ENCODE measurements at places on chromosomes 16 and 17.

DNA sequence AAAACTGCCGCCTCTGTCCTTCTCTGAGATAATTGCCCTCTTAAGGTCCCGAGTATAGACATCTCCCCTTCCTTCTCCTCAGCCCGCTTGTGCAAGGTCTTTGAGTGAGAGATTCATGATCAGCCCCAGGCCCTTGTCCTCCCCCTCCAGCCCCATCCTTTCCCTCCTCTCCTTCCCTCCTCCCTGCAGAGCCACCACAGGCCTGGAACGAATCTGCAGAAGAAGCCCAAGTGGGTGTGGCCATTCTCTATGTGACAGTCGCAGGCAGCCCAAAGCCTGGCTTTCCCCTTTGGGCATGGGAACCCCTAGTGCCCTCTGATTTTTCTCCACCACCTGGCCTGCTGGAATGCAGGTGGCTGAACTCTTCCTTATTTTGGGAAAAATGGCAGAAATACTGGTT lies 7.2 kb upstream of the NDRG4 start:
- no peak for DNase-seq

DNA sequence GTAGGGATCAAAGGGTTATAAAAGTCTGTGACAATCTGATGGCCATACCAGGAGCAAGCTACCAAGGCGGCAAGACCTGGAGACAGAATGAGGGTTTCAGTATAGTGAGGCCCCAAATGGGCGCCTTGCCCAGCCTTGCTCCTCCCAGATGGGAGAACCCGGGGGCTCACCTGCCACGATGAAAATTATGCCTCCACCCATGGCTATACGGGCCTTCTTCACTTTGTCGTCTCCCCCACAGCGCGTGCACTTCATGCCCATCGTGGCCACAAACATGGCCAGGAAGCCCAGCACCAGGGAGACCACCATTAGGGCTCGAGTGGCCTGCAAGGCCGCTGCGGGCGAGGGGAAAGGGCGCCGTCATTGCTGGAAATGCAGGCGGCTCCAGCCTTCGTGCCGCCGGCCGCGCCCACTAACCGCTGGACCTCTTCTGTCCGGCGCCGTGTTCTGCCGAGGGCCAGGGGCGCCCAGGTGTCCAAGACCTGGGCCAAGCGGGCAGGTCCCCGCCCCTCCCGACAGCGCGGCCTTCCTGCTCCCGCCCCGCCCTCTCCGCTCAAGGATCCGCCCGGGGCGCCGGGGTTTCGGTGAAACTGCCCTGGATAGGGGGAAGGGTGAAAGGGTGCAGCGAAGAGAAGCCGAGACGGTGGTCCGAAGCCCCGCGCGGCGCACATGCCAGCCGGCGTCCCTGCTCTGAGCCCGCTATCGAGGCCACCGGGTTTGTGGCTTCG lies 1.5 kb downstream of the CLDN7 start:
- DNase-seq = no peak

- no peak for DNase-seq
These were observed 487.2 kb downstream of the XYLT1 start for GRCh38 chr16:16983582-16983981.

DNA sequence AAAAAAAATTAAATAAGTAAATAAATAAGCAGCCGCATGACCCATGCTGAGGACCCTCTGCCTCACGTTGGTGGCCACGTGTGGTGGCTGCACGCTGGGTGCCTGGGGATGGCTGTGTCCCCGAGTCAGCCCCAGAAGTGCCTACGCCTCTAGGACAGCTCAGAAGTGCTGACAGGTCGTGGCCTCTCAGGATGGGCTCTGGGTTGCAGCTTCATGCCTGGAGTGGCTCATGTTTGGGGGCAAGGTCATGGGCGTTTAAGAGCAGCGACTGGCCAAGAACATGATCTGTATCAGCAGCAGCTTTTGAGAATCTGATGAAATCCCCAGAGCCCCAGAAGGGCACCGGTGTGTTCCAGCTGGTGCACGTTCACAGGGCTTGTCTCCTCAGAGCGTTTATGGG lies 26.8 kb upstream of the CAPN15 start:
- DNase-seq = no peak

GRCh38 chr17:42403150-42403549 lies 14.9 kb upstream of the STAT3 start:
- DNase-seq = no peak

- no peak for DNase-seq
These were observed 3.6 kb downstream of the ARL6IP1 start for GRCh38 chr16:18797746-18798145.

DNA sequence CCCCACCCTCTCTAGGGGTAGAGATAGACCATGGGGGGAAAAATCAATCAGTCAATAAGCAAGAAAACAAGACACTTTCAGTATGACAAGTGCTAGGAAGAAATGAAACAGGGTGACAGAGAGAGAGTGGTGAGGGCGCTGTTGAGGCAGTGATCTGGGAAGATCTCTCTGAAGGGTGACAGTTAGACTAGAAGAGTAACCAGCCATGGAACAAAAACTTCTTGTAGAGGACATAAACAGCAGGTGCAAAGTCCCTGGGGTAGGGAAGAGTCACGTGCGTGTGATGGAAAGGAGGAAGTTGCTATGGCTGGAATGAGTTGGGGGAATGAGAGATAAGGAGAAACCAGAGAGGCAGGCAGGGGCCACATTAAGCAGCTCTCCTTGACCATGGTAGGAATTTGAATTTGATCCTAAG lies 16.8 kb upstream of the EMP2 start:
- DNase-seq = no peak

GRCh38 chr17:40452216-40452787 lies 9.1 kb downstream of the IGFBP4 start:
- DNase-seq = no peak

DNA sequence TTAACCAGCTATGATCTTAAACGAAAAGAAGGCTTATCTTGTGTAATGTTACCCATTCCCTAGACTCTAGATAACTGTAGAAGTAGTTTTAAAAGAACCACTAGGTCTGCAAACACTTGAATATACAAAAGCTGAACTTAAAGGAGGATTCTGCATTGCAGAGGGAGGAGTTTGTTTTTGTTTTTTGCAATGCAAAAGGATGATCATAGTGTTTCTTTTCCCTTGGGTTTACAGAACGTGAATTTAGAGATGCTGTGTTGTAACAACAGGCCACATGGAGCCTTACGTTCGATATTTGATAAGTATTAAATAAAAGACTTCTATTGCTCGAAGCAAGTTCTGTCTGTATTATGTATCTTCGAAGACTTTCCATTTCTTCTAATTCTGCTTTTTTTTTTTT lies 77.6 kb downstream of the CHD9 start:
- DNase-seq = no peak

DNA sequence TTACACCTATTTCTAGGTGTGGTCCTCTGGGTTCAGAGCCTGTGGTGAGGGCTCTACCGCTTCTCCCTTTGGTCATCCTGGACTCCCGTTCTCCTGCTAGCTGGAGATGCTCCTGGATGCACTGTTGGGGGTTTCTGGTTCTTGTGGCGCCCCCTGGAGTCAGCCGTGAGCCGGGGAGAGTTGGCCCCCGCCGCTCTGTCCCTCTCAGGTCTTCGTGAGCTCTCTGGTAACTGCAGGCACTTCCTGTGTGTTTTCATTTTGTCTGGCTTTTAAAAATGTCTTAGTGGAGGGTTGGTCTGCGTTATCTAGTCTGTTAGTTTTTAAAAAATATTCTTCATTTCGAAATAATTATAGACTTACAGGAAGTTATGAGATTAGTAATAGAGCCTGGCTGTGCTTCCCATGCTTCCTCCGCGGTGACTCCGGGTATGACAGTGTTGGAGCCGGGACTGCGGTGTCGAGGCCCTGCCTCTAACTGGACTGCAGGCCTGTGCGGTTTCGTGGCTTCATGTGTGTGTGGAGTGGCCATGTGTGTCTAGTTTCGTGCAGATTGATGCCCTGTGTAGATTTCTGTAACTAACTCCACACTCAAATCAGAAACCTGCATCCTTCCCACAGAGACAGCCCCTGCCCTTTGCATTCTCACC lies 78.0 kb upstream of the ZNF750 start:
- DNase-seq = no peak

GRCh38 chr17:76193591-76193990 lies 46.7 kb downstream of the RNF157 start:
- DNase-seq = no peak

DNA sequence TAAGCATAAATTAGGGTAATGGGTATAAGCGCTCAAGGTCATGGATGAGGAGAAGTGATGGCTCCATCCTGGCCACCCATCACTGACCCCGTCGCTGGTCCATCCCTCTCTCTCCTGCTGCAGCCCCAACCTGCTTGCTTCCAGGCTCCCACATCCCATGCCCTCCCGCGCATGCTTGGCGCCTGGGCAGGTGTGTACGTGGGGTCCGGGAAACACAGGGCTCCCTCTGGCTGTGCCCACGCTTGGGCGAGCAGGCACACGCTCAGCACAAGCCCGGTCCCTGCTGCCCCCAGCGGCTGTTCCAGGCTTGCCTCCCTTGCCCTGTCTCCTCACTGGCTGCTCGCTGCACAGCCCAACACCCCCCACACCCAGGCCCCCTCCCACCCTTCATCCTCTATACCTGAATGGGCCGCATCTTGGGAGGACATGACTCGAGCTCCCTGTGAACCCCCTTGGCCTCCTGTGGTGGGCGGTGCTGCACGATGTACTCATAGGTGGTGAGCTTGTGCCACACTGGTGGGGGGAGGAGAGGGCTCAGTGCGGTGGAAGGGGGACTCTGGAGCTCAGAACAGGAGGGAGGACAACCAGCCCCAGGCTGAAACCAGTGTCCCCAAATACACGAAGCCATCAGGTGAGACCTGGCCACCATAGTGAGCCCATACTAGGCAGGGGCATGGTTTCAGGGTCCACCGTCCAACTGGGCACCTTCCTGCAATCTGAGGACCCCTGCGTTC lies 4.7 kb upstream of the TPPP3 start:
- DNase-seq = no peak

DNA sequence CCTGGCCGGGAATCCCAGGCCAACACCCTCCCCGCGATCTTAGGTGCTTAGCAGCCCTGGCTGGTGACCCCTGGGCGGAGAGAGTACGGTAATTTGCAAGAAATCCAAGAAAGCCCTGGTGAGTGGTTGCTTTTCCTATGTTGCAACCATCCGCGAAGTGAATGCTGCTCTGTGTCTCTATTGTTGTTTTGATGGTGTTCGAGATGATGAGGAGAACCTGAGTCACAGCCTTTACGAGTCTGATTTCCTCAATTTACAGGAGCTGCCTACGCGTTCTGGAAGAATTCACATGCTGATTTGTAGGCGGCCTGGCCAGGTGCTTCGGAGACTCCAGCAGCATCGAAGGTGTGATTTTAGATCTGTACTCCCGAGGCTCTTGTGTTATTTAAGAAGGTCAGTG lies 63.3 kb downstream of the TMEM235 start:
- DNase-seq = no peak

- no peak for DNase-seq
These were observed 70.2 kb upstream of the NETO2 start for GRCh38 chr16:47213761-47214440.

DNA sequence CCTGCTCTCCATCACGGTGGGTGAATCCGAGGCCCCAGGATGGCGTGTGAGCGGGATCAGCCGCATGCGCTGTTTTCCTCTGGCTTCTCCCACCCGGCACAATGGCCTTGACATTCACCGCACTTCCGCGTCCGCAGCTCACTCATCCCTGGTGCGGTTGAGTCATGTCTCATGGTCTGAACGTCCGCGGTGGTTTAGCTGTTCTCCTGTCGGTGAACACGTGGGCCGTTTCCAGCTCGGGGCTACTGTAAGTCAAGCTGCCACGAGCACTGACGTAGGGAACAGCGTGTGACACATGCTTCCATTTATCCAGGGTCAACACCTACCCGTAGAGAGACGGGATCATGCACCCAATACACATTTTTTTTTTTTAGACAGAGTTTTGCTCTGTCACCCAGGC lies 15.3 kb upstream of the CACNA1H start:
- no peak for DNase-seq

GRCh38 chr16:75774197-75774596 lies 47.9 kb upstream of the CPHXL start:
- DNase-seq = no peak

GRCh38 chr16:50303041-50303604 lies 36.8 kb downstream of the ADCY7 start:
- no peak for DNase-seq

GRCh38 chr17:16961792-16962191 lies 10.1 kb downstream of the TNFRSF13B start:
- DNase-seq = no peak

DNA sequence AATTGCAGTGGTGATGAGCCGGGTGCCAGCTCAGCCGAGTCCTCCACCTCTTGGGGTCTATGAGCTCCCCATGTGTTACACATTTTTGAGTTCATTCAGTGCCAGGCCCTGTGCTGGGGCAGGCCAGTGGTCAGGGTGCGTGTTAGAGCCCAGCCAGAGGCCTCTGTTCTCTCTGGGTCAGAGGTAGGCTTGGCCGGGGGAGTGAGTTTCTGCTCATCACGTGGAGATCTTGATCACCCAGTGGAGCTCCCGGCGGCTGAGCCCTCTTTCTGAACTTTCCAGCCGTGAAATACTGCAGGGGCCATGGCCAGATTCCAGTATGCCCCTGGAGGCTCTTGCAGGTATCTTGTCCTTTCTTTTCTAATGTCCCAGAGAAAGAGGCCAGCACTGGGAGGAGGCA lies 93.0 kb downstream of the RAP1GAP2 start:
- no peak for DNase-seq

GRCh38 chr17:43389046-43389947 lies 9.5 kb upstream of the ARL4D start:
- DNase-seq = peak; percentile 54

DNA sequence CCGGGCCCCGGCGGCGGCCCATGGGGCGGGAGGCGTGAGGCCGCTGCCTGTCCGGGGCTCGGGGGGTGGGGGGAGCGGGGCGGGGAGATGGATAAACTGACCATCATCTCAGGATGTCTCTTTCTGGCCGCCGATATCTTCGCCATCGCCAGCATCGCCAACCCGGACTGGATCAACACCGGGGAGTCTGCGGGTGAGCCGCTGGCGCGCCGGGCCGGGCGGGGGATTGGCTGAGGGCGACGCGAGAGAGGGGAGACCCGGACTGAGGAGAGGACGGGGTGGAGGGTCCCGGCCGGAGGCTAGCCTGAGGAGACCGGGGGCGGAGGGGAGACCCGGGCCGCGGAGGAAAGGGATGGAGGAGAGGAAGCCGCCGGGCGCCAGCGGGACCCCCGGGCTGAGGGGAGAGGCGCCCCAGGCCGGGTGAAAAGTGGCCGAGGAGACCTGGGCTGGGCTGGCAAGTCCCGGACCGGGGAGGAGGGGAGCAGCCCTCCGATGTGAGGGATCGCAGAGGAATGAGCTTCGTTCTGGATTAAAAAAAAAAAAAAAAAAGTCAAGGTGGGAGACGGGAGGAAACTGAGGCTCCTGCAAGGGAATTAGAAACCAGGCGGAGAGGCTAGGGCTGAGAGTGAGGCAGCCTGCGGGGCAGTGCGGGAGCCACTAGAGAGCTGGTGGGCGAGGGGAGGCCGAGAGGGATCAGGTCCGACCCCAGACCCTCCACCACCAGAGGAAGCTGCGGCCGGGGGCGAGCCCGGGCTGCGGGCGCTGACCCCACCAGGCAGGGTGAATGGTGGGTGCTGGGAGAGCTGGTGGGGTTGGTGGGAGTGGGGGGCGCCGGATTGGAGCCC lies 526 bp downstream of the MOSMO start:
- no peak for DNase-seq

GRCh38 chr16:84115919-84116719 lies 623 bp downstream of the MBTPS1 start:
- peak; percentile 9 for DNase-seq

- DNase-seq = no peak
These were observed 38.4 kb downstream of the HIC1 start for GRCh38 chr17:2093349-2093748.
